Calu3 (cell line): ENCODE measurements at places on chromosomes 11 and 22. TPM values are rescaled to one million over a fixed set of nuclear protein-coding genes. Genes with fewer than 3 reads are reported as not detected.

SHANK3 gene
- 2.1 and 2.5 TPM in 2 replicates for total RNA-seq

YAP1 gene
- total RNA-seq: 57.5 and 64.7 TPM in 2 replicates

TMEM126B gene
- 30.5 and 31.8 TPM in 2 replicates for total RNA-seq

GAS2 gene
- 3.8 and 3.9 TPM in 2 replicates for total RNA-seq

NNMT gene
- total RNA-seq: 52.7 and 116 TPM in 2 replicates

PHF21B gene
- total RNA-seq: not detected in 2 replicates

ASCL3 gene
- total RNA-seq: not detected in 2 replicates

SAA4 gene
- 2.6 and 7.2 TPM in 2 replicates for total RNA-seq

TH gene
- total RNA-seq: not detected in 2 replicates

TRPM5 gene
- total RNA-seq: not detected in 2 replicates

MRGPRE gene
- total RNA-seq: not detected in 2 replicates

- no peak overlapping the region for H3K4me3 ChIP-seq
- no peaks in the 10 kb centered on the region for H3K27me3 ChIP-seq
- no peak overlapping the region for H3K27ac ChIP-seq
- no peaks in the 10 kb centered on the region for H3K4me1 ChIP-seq
- H3K36me3 ChIP-seq: no peaks in the 10 kb centered on the region
Observed at GRCh38 chr11:114610984-114611944, 15.7 kb upstream of the NXPE4 start.

- H3K4me1 ChIP-seq: no peaks in the 10 kb centered on the region
- no peaks in the 10 kb centered on the region for H3K27me3 ChIP-seq
- H3K27ac ChIP-seq: no peak overlapping the region
- H3K36me3 ChIP-seq: no peaks in the 10 kb centered on the region
- no peak overlapping the region for H3K4me3 ChIP-seq
Observed at GRCh38 chr22:48697223-48697622, 1130.5 kb downstream of the BRD1 start.

- DNase-seq: no peak
- H3K27ac ChIP-seq: no peak overlapping the region
- H3K36me3 ChIP-seq: peaks cover 6% of the 10 kb centered on the region
Observed at GRCh38 chr22:24186352-24186740, 5.1 kb downstream of the SUSD2 start.

- DNase-seq: no peak
- H3K27ac ChIP-seq: no peak overlapping the region
- H3K4me3 ChIP-seq: no peak overlapping the region
- no peaks in the 10 kb centered on the region for H3K27me3 ChIP-seq
- H3K36me3 ChIP-seq: no peaks in the 10 kb centered on the region
Observed at GRCh38 chr11:79637219-79637618, 196.4 kb upstream of the TENM4 start.

DNA sequence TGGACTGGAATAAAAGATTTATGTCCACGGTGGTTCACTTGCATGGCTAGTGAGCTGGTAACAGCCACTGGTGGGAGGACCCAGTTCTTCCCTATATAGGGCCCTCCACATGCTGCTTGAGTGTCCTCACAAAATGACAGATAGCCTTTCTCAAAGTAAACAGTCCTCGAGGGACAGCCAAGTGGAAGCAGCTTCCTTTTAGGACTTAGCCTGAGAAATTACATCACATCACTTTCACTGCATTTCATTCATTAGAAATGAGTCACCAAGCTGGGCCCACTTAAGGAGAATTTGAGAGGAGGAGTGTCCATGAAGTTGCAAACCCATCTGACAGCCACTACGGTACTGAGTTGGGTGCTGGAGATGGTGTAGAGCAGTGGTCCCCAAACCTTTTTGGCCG lies 7.0 kb downstream of the ISX start:
- peaks cover 31% of the 10 kb centered on the region for H3K27me3 ChIP-seq
- H3K27ac ChIP-seq: no peak overlapping the region
- H3K4me3 ChIP-seq: no peak overlapping the region
- H3K36me3 ChIP-seq: no peaks in the 10 kb centered on the region

GRCh38 chr11:72932132-72932570 lies 117.9 kb downstream of the ATG16L2 start:
- no peak for DNase-seq
- H3K4me1 ChIP-seq: no peaks in the 10 kb centered on the region
- no peaks in the 10 kb centered on the region for H3K27me3 ChIP-seq
- no peak overlapping the region for H3K27ac ChIP-seq
- H3K4me3 ChIP-seq: no peak overlapping the region

- DNase-seq: no peak
- no peak overlapping the region for H3K4me3 ChIP-seq
- H3K36me3 ChIP-seq: peaks cover 44% of the 10 kb centered on the region
- H3K27ac ChIP-seq: no peak overlapping the region
Observed at GRCh38 chr22:31329029-31329428, 17.1 kb downstream of the PATZ1 start.

- no peak overlapping the region for H3K27ac ChIP-seq
- H3K4me3 ChIP-seq: no peak overlapping the region
- H3K36me3 ChIP-seq: no peaks in the 10 kb centered on the region
- H3K27me3 ChIP-seq: no peaks in the 10 kb centered on the region
- DNase-seq: peak; percentile 2
- no peaks in the 10 kb centered on the region for H3K4me1 ChIP-seq
Observed at GRCh38 chr11:46050003-46050461, 71.2 kb downstream of the PHF21A start.

DNA sequence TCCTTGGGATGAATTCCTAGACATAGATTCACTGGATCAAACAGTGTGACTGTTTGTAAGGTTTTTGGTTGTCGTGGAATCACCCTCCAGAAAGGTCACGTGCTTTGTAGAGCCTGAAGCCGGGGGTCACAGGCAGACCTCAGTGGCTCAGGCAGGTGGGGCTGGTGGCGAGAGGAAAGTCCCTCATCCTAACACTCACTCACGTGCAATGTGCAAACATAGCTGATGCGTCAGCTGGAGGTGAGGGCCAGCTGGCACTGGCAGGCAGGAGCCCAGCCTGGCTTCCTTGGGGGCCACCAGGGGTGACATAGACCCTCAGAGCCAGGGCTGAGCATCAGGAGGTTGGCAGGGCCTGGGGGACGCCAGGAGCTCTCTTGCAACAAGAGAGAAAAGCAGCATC lies 90.0 kb downstream of the ARHGAP8 start:
- H3K4me1 ChIP-seq: no peaks in the 10 kb centered on the region
- H3K4me3 ChIP-seq: no peak overlapping the region
- DNase-seq: no peak
- no peak overlapping the region for H3K27ac ChIP-seq
- peaks cover 24% of the 10 kb centered on the region for H3K36me3 ChIP-seq
- H3K27me3 ChIP-seq: no peaks in the 10 kb centered on the region

- no peaks in the 10 kb centered on the region for H3K36me3 ChIP-seq
- DNase-seq: no peak
- no peak overlapping the region for H3K4me3 ChIP-seq
Observed at GRCh38 chr22:47608421-47608820, 846.0 kb downstream of the TBC1D22A start.

GRCh38 chr22:50165436-50166123 lies 5.0 kb upstream of the PANX2 start:
- H3K27me3 ChIP-seq: peaks cover 55% of the 10 kb centered on the region
- peaks cover 14% of the 10 kb centered on the region for H3K36me3 ChIP-seq
- DNase-seq: no peak
- no peaks in the 10 kb centered on the region for H3K4me1 ChIP-seq
- no peak overlapping the region for H3K27ac ChIP-seq
- H3K4me3 ChIP-seq: no peak overlapping the region

GRCh38 chr22:43277987-43278601 lies 65.1 kb downstream of the SCUBE1 start:
- peaks cover 21% of the 10 kb centered on the region for H3K4me1 ChIP-seq
- H3K27me3 ChIP-seq: peaks cover 45% of the 10 kb centered on the region
- H3K27ac ChIP-seq: no peak overlapping the region
- peaks cover 4% of the 10 kb centered on the region for H3K36me3 ChIP-seq
- peak; percentile 11 for DNase-seq

DNA sequence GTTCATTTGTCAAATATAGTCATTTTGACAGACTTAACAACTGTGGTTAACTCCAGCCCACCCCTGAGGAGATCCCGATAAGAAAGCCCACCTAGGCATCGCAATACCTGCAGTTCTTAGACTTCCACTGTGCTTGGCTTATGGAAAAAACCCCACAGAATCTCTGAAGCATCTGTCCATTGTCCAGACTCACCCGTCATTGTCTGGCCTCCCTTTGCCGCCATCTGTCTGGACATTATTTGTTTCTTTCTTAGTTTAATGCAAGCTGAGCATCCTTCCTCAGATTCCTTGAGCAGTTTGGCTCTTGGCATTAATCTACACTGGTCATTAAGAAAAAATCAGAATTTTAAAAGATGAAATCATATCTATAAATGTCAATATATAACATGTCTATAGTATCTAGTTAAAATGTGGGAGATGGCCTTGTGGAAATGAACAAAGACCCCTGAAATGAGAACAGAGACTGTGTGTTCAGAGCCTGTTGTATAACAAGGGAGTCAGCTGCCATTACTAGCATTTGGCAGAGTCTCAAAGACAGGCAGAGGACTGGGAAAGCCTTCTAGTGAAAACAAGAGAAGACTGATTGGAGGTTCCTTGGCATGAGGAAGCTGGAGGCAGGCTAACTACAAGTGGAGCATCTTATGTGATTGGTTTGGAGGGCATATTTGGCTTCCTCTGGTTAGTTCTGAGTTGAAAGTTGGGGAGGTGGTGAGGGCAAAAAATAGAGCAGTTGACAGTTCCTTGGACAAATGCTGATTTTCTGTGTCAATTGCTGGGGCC lies 80.4 kb downstream of the SPON1 start:
- H3K36me3 ChIP-seq: no peaks in the 10 kb centered on the region
- peaks cover 48% of the 10 kb centered on the region for H3K27me3 ChIP-seq
- H3K27ac ChIP-seq: no peak overlapping the region
- no peak for DNase-seq

DNA sequence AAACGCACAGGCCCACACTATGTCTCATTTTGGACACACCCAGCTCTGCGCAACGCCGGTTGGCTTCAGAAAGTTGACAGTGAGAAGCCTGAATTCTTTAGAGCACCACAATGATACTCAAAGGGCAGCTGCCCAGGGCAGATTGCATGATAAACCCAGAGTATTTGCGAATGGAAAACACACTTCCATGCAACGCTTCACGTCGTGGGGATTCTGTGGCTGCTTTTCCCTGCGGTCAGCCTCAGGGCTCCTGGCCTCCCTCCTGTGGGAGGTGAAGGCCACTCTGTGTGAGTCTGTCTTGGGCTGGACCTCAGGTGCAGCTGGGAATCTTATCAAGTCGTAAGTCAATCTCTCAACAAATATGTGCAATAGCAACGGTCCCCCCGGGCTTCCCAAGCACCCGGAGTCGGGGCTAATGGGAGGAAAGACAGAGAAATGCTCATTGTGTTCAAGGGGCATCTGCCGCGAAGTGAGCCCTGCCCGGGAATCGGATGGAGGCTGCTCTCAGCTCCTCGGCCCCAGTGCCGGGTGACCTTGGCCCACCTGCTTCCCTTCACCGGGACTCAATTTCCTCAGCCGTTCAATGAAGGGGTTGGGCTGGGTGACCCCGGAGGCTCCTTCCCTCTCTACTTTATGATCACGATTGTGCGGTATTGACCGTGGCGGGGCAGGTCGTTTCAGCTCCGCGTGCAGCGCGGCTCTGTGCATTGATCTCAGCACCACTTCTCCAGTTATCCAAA lies 623.6 kb downstream of the BRD1 start:
- no peak overlapping the region for H3K27ac ChIP-seq
- H3K36me3 ChIP-seq: no peaks in the 10 kb centered on the region
- H3K4me3 ChIP-seq: no peak overlapping the region
- no peak for DNase-seq

DNA sequence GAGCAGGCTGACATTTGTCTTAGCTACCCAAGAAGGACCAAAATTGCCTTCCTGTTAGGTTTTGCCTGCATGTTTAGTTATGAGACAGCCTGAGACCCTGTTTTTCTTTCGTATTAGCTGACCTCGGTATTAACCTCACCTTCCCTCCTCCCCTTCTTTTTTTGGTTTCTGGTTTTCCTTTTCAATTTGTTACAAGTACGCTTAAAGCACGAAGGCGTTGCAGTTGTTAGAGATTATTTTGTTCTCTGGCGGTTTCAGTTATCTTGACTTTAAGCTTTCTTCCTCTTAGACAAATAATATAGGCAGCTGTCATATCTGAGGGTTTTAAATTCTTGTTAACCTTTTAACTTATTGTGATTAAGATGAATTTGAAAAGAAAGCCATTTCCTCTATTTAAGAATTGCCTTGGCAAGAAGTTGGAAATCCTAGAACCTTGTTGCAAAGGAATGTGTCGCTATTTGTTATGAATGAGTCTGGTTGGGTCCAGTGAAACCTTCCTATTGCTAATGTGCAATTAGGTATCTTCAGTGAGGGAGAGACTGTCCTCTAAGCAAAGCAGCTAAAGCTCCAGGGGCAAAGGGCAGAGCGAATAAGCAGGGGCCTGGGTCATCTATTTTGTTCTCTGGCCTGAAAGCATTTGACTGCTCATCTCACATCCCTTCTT lies 45.7 kb downstream of the PACS1 start:
- peaks cover 53% of the 10 kb centered on the region for H3K4me1 ChIP-seq
- H3K27me3 ChIP-seq: no peaks in the 10 kb centered on the region
- H3K4me3 ChIP-seq: no peak overlapping the region
- H3K27ac ChIP-seq: no peak overlapping the region

GRCh38 chr22:24040946-24041345 lies 29.8 kb downstream of the CABIN1 start:
- no peak for DNase-seq
- no peaks in the 10 kb centered on the region for H3K4me1 ChIP-seq
- H3K27me3 ChIP-seq: no peaks in the 10 kb centered on the region
- H3K4me3 ChIP-seq: no peak overlapping the region
- no peak overlapping the region for H3K27ac ChIP-seq

- peaks cover 16% of the 10 kb centered on the region for H3K36me3 ChIP-seq
- DNase-seq: peak; percentile 59
- H3K27me3 ChIP-seq: no peaks in the 10 kb centered on the region
- H3K4me1 ChIP-seq: peaks cover 83% of the 10 kb centered on the region
- H3K27ac ChIP-seq: peak overlapping the region; percentile 94
Observed at GRCh38 chr11:12693479-12694182, 19.4 kb downstream of the TEAD1 start.

DNA sequence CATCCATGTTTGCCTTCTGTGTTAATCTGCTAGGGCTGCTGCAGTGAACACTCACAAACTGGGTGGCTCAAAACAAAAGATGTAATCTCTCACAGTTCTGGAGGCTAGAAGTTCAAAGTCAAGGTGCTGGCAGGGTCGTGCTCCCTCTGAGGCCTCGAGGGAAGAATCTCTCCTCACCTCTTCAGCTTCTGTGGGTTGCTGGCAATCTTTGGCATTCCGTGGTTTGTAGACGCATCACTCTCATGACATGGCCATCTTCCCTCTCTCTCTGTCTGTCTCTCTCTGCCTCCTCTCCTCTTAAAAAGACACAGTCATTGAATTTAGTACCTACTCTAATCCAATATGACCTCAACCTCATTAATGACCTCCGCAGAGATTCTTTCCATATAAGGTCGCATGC lies 78.8 kb downstream of the TSPAN18 start:
- no peaks in the 10 kb centered on the region for H3K36me3 ChIP-seq
- H3K27me3 ChIP-seq: peaks cover 92% of the 10 kb centered on the region
- H3K4me1 ChIP-seq: no peaks in the 10 kb centered on the region
- no peak overlapping the region for H3K4me3 ChIP-seq
- DNase-seq: no peak

- no peaks in the 10 kb centered on the region for H3K27me3 ChIP-seq
- no peak overlapping the region for H3K27ac ChIP-seq
- no peaks in the 10 kb centered on the region for H3K36me3 ChIP-seq
- no peak overlapping the region for H3K4me3 ChIP-seq
- no peak for DNase-seq
Observed at GRCh38 chr11:115691030-115691429, 186.8 kb upstream of the CADM1 start.
